ENCODE measurements at places on chromosomes 5 and 9.
A peak's percentile ranks its signal among the peaks of the same experiment; 100 is the strongest.

- no peak for DNase-seq
Observed at GRCh38 chr5:179906795-179907555, 722 bp downstream of the TBC1D9B start.

- no peak for DNase-seq
Observed at GRCh38 chr5:117204926-117205869, 630.6 kb upstream of the SEMA6A start.

DNA sequence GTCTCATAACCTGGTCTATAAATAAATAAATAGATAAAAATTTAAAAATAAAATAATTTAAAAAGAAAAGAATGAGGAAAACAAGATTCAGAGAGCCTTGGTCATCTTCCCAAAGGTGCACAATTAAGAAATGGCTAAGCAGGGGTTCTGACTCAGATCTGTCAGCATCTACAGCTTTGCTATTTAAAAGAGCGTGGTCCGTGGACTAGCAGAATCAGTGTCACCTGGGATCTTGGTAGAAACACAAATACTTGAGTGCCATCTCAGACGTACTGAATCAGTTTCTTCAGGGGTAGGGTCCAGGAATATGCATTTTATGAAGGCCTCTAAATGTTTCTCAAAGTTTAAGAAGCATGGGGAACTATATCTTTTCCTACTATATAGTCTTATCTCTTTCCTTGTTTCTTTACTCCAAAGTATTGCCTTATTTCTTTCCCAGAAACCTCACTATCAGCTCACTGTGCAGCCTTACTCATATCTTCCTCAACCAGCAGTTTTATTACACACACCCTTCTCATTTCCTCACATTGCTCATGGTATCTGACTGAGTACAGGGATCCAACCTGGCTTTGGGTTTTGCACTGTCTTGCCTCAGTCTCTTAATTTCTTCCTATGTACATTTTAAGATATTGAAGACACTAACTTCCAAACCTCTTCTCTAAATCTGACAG lies 58.6 kb downstream of the TMC1 start:
- DNase-seq: no peak

GRCh38 chr9:95055851-95056551 lies 261.5 kb downstream of the FANCC start:
- DNase-seq: no peak

DNA sequence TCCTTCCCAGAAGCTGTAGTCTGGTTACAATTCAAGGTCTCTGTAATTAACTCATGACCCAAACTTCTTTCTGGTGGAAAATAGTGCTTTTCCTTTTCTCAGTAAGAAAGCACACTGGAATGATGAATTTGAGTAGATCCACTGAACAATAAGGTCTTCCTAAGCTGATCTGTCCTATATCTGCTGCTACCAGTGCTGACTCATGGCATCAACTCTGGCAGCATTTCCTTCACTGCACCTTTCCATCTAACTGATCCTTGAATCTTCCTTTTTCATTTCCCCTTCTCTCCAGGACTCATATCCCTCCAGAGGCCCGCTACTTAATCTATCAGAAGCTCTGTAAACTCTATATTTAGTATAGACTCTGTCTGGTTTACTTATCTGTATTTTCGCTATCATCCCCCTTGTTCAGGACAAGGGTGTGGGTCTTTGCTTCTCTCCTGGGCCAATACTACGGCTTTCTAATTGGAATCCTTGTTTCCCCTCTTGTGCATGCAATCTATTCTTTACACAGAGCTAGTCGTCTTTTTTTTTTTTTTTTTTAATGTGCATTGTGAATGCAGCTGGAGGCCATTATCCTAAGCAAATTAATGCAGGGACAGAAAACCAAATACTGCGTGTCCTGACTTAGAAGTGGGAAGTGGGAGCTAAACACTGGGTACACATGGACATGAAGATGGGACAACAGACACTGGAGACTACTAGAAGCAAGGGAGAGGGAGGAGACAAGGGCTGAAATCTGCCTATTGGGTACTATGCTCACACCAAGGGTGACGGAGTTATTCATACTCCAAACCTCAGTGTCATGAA lies 192.2 kb upstream of the RPS23 start:
- DNase-seq: no peak

GRCh38 chr9:23467276-23467675 lies 358.8 kb downstream of the ELAVL2 start:
- DNase-seq: no peak

GRCh38 chr5:57402348-57402747 lies 80.3 kb downstream of the ACTBL2 start:
- no peak for DNase-seq

DNA sequence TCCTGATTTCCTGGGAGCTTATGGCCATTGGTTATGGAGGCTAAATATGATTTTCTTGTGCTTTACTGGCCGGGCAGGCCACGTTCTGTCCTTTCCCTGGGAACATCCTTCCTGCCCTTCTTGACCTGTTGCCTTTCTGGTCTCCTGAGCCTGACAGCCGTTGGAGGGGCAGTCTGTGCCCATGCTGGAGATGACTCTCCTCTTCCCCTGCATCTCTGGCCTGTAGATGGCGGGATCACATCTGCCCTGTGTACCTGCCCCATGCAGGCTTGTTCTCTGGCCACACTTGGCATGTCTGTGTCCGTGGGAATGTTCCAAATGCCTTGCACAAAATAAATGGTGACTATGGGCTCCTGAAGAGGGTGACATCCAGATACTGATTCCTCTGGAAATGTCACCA lies 253.1 kb upstream of the IRX4 start:
- no peak for DNase-seq

GRCh38 chr5:58722160-58722559 lies 139.3 kb downstream of the RAB3C start:
- DNase-seq: no peak

DNA sequence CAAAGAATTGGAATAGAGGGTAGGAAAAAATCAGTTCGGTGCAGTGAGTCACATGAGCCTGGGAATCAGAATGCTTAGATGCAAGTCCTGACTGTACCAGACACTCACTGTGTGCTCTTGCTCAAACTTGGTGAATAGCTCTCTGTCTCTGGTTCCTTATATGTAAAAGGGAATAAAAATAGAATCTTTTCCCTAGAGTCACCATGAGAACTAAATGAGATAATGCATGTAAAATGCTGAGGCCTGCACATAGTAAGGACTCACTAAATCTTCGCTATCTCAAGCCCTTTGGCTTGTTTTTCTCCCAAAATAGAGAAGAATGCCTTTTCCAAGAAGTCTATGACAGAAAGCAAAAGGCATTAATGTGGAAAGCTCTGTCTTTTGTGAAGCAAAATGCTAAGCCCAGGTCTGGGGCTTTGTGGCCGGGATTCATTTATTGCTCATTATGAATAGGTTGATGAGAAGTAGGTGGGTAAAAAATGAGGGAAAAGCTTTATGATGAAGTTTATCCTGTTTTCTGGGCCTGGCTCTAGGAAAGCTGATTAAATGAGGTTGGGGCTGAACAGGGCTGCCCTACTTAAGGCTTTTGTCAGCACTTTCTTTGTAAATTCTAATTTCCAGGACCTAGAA lies 483.3 kb downstream of the DMAC1 start:
- DNase-seq: no peak

DNA sequence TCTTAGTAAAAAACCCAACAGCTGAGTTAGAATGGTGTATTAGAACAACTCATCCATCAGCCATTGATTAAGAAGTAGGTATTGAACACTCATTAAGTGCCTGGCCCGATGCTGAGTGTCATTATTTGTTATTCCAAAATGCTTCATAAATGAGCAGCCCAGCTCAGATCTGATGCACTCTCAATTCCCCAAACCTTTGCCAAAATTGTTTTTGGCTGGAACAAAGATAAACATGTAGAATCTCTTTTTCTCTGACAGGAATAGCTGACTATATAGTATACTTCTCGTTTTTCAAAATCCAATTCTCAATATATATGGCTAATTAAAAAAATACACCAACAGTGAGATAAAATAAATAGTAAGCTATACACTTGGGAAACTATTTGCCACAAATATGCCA lies 20.0 kb upstream of the ANKRD55 start:
- no peak for DNase-seq

GRCh38 chr5:144205141-144205551 lies 34.5 kb downstream of the KCTD16 start:
- peak; percentile 17 for DNase-seq

GRCh38 chr5:84249918-84250630 lies 134.6 kb downstream of the EDIL3 start:
- no peak for DNase-seq
